ENCODE measurements at places on chromosomes 12 and 14.
A peak's percentile ranks its signal among the peaks of the same experiment; 100 is the strongest.

- no peak for DNase-seq
These were observed 10.8 kb upstream of the ACTR6 start for GRCh38 chr12:100189636-100190394.

DNA sequence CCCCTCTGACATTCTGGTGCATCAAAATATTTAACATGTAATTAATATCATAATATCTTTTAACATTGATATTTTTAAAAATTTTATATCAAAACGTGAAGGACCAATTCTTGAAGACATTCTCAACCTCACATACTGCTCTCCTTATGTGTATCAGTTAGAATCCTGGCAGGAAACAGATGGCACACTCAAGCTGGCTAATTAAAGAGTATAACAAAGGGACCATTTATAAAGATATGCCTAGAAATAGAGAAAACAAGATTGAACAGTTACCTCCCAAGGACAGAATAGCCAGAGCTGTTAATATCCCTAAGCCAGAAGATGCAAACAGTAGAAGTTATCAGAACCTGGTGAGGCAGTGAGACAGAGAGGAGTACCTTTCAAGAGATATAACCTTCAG, 368.7 kb downstream of the NELL2 start:
- no peak for DNase-seq

DNA sequence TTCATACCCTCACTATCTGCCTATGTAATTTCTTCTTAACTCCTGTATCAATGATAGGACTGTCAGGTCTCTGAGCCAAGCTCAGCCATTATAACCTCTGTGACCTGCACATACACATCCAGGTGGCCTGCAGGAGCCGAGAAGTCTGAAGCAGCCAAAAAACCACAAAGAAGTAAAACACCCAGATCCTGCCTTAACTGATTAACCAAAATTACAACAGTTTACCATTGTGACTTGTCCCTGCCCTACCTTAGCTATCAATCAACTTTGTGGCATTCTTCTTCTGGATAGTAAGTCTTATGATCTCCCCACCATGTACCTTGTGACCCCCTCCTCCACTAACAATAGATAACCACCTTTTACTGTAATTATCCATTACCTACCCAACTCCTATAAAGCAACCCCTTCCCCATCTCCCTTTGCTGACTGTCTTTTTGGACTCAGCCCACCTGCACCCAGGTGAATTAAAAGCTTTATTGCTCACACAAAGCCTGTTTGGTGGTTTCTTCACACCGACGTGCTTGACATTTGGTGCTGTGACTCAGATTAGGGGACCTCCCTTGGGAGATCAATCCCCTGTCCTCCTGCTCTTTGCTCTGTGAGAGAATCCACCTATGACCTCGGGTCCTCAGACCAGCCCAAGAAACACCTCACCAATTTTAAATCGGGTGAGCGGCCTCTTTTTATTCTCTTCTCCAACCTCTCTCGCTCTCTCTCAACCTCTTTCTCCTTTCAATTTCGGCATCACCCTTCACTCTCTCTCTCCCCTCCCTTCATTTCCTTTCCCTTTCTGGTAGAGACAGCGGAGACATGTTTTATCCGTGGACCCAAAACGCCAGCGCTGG, 11.5 kb upstream of the LGMN start:
- no peak for DNase-seq

DNA sequence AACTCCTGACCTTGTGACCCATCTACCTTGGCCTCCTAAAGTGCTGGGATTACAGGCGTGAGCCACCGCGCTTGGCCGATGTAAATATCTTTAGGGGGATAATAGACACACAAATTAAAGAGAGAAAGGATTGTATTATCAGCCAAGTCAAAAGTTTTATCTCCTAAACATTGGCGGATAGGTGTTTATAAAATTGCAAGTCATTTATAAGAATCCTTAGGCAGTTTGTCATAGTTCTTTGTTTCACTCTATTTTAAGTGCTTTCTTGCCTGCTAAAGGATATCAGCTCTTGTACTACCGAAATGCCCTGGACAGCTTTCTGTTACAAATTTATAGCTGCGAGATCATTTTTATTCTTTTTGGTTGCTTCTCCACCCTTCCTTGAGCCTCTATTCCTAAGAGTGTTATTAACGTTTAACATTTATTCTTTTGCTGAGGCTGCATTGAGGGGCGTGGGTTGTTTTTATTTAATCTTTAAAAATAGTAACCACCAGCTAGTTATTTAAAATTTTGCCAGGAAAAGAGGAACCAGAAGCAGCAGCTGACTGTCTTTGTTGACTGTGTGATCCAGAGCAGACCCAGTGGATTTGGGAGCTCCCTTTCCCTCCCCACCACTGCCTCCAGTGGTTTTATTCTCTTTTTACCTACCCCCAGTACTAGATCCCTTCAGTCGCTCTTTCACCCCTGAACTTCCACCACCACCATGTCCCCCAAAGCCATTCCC, 106.4 kb downstream of the DIP2B start:
- DNase-seq: no peak

DNA sequence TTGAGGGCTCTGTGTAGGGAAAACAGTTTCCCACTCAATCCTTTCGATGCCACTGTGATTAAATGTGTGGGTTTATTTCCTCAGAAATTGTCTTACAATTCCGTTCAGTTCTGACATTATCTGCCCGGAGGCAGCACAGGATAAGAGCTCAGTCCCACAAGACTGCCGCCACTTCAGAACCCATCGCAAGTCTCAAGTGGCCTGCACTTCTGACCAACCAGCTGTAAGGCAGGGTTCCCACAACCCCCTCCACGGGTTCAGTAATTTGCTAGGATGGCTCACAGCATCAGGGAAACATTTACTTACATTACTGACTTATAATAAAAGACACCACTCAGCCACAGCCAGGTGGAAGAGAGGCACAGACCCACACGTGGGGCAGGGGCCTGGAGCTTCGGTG, 17.2 kb downstream of the BDKRB2 start:
- no peak for DNase-seq

DNA sequence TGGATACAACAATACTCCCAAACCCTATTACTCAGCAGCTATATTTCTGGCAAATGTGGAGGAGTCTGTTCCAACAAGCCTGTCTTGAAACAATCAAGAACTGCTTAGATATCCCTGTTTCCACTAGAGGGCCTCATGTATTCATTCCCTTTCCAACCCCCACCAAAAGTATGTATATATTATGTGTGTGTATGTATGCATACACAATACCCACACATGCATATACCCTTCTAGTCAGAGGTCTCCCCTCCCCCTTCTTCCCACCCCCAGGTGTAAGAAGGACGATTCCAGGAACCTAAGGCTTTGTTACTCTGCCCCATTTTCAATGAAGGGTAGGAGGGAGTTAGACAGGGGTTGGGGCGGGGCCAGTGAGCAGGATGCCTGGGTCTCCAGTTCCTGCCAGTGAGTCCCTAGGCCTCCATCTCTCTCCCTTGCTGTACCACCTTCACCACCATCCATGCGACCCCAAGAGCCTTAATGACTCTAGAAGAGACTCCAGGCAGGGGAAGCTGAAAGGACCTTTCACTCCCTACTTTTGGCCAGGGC, at the start of gene DGKA:
DGKA (plus strand) TSS at position 392 of the 546 bp plus-strand sequence. CDS start 5,342 bp downstream, outside the sequence.
- DNase-seq: no peak

GRCh38 chr14:84688297-84689025, 841.5 kb upstream of the FLRT2 start:
- DNase-seq: no peak

GRCh38 chr12:28578833-28579252, 388.6 kb downstream of the CCDC91 start:
- no peak for DNase-seq

- DNase-seq: no peak
These were observed 104.6 kb downstream of the NELL2 start for GRCh38 chr12:44771485-44772021.

DNA sequence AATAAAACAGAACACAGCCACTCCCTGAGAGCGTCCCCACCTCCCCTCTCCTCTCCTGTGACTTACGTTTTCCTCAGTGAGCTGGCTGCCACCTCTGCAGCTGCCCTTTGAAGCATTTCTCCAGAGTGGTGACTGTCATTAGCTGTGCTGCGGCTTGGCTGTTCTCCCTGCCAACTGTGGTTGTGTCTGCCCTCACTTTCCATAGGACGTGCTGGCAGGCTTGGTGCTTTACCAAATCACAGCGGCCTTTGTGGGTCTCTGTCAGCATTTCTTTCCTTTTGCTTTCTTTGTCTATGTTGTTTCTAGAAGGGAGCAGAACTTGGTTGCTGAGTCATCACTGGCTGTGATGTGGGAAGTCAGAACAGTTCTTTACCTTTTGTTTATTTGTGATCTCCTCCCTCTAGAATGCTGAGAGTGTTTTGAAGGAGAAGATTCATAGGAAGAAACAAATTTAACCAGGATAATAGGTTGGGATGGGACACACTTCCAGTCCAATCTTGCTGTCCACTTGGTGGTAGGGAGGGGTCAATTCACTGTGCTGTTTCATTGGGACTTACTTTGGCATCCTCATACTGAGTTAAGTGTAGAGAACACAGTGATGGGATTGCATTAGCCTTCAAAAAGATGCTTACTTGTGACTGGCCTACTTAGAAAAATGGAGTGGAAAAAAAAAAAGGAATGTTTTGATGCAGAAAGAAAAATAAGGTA, 88.2 kb downstream of the TMX1 start:
- DNase-seq: no peak

GRCh38 chr14:56173365-56173922, 55.2 kb downstream of the PELI2 start:
- DNase-seq: no peak

- no peak for DNase-seq
These were observed 606.5 kb downstream of the GALC start for GRCh38 chr14:87386524-87386923.

DNA sequence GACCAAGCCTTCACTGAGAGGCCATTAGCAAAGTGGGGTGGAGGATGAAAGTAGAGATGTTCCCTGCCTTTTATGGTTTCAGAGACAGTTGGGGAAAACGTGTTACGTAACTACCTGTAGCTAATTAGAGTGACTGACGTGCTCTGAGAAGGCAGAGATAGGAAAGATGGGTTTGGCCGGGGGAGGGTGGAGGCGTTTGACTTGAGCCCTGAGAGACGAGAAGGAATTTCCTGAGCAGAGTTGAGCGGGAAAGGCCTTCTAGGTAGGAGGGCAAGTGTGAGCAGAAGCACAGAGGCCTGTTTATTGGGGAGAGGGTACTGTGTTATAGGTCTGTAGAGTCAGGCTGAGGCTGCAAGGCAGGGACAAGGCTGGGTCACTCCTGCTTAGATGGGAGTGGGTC, 8.6 kb downstream of the TUNAR start:
- no peak for DNase-seq

DNA sequence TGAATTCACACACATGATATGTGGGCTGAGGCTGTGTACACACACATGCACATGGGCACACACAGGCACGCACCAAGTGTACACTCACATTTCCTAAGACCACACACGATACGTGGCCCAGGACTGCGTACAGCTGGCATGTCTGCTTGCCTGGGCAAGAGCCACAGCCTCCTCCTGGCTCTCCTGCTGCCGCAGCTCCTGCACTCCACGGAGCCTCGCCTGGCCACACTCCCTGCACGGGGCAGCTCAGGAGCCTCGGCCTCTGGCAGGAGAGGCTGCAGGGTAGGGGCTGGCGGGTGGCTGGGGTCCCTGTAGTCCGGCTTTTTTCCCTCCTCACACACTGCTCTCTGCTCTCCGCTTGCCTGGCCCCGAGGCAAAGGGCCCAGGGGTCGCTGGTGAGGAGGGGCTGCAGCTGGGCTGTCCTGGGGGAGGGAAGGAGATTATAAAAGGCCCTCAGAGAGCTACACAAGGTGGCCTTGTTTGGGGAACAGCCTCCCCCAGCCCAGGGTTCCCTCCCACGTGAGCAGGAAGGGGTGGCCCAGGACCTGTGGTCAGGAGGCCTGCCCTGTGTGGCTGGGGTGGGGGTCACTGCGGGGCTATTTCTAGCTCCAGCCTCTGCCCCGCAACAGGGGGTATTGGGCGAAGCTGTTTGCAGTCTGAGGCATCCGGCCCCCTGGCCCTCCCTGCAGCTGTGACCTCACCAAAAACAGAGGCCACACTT, 89.0 kb upstream of the SFSWAP start:
- no peak for DNase-seq

DNA sequence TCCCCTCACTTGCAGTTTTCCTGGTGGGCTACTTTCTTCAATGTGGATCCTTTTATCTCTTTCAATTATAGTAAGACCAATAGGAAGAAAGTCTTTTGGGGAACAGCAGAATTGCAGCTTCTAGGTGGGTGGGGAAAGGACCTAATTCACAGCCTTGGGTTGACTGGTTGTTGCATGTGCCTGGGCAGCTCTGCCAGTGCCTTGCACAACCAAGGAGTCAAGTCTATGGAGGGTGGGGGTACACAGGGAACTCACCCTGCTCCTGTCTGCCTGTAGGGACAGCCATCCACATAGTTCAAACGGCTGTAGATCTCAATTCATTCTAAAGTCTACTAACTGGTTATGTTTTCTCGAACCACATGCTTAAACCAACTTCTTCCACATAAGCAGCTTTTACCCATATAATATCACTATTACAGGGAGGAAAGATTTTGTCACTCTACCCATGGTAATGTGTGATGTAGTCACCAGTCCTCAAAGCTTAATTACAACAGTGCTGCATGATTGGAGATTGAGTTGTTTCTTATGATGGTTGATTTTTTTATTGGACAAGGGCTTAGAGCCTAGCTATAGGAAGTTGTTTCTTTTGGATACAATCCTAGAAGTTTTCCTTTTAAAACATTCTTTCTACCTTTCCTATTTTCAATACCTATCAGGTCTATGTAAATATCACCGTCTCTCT, 117.7 kb upstream of the FRMD6 start:
- DNase-seq: no peak

DNA sequence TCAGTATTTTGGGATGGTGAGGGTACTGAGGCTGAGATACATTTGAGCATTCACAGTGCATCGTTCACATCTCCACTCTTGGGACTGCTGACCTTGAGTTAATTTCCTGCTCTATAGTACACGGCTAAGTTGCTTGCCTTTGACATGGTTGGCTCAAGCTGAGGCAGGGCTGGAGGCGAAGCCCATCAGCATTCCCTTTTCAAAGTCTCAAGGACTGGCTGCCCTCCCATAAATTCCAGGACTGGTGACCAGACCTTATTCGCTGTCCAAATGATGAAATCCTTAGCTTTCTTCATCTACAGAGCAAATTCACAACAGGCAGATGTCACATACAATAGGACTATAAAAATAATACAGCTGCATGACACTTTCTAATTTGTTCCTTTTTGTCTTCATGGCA, 85.9 kb downstream of the SSPN start:
- DNase-seq: peak; percentile 40

- no peak for DNase-seq
These were observed 73.8 kb upstream of the DACT1 start for GRCh38 chr14:58563978-58564377.

DNA sequence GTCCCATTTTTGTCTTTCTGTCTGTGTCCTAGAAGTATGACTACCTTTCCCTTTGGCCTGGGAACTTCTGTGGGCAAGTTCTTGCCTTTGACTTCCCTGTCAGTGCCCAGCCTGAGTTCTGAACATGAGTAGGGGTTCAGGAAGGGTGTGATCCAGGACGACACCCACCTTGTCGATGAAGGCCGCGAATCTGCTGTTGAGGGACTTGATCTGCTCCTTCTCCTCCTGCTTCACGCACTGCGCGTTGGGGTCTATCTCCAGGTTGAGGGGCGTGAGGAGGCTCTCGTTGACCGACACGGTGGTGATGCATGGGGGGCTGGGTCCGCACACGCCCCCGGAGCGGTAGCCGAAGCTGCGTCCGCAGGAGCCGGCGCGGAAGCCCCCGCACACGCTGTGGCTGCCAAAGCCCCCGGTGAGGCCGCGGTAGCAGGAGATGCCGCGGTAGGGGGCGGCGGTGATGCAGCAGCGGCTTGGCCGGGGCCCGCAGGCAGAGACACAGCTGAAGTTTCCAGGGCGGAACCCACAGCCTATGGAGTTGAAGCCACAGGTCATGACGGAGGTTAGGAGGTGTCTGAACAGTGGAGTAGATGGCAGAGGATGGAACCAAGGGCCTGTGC, at the start of gene KRT83:
KRT83 (minus strand) TSS at position 615 of the 617 bp plus-strand sequence; CDS start at position 552, 63 bp downstream.
- DNase-seq: no peak

Measured in GM04504 (cell line).